ENCODE measurements at places on chromosomes 3 and 15.

GRCh38 chr3:39147711-39148434, 5.5 kb downstream of the CSRNP1 start:
- DNase-seq: peak; percentile 74

DNA sequence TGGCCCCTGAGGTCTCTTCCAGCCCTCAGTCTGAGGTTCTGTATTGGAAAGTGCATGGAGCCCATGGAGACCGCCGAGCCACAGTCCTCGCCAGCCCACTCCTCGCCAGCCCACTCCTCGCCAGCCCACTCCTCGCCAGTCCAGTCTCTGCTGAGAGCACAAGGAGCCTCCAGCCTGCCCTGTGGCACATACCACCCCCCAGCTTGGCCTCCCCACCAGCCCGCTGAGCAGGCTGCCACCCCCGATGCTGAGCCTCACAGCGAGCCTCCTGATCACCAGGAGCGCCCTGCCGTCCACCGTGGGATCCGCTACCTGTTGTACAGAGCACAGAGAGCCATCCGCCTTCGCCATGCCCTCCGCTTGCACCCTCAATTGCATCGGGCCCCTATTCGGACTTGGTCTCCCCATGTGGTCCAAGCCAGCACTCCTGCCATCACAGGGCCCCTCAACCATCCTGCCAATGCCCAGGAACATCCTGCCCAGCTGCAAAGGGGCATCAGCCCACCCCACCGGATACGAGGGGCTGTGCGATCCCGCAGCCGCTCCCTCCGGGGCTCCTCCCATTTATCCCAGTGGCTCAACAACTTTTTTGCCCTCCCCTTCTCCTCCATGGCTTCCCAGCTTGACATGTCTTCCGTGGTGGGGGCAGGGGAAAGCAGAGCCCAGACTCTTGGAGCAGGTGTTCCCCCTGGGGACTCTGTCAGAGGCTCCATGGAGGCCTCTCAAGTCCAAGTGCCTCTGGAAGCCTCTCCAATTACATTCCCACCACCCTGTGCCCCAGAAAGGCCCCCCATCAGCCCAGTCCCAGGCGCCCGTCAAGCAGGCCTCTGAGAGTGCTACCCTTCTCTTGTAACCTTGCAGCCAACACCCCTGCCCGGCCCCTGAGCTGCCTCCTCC, 40.9 kb downstream of the PML start:
- no peak for DNase-seq

DNA sequence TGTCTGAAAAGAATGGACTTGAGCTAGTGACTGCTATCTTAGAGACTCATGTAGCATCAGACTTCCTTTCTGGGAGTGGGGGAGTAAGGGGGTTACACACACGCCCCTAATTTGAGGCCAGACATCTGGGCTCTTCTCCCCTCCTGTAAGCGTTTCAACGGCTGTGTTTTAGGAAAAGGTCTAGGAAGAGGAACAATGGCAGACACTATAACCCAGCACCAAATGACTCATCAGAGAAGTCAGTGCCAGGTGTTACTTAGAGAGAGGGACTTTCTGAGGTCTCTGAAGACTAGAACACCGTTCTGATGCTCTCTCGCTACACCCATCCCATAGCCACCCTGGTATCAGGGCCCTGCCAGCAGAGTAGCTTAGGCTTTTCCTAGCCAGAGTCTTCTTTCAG, 65.5 kb downstream of the SSUH2 start:
- peak; percentile 72 for DNase-seq

GRCh38 chr3:55669133-55669532, 182.0 kb upstream of the WNT5A start:
- DNase-seq: no peak

- DNase-seq: no peak
Measured at GRCh38 chr3:7696320-7696719, 805.3 kb upstream of the LMCD1 start.

DNA sequence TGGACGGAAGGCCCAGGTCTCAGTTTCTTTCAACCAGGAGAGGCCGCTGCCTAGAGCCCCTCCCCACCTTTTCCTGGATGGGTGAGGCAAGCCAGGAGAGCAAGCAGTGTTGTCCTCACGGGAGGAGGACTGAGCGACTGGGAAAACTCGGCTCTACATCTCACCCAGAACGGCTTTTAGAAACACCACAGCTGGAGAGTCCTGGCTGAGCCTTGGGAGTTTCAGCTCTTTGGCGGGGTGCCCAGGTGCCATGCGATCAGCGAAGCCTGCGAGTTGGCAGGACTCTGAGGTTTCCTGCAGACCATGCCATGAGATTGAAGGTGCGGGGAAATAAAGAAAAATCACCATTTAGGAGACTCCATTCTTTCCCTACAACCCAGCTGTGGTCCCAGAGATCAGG, 26.0 kb downstream of the PPCDC start:
- no peak for DNase-seq

- DNase-seq: no peak
Measured at GRCh38 chr3:119314821-119315220, 20.6 kb downstream of the ARHGAP31 start.

GRCh38 chr15:69595009-69595791, 142.6 kb downstream of the RPLP1 start:
- DNase-seq: peak; percentile 79

DNA sequence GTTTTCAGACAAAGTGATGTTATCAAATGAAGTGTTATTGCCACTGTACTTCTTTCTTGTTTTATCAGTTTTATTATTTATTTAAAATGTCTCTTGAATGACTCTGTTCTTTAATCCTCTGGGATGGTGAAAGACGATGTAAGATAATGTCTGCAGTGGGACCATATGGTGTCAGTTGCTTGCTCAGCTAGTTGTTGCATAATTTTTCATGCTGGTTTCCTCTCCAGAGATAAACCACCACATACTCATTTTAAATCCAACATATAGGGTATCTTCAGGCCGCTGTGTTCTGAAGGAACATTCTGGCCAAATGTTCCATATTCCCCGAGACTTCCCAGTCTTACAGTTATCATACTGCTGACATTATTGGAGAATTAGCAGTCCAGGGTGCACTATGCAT, 75.9 kb downstream of the GABRG3 start:
- peak; percentile 44 for DNase-seq

GRCh38 chr3:96931119-96931862, 116.9 kb downstream of the EPHA6 start:
- DNase-seq: no peak

- DNase-seq: peak; percentile 23
Measured at GRCh38 chr15:66622591-66623022, 56.8 kb upstream of the LCTL start.

- peak; percentile 30 for DNase-seq
Measured at GRCh38 chr3:123084738-123085237, 18.0 kb downstream of the PDIA5 start.

- DNase-seq: no peak
Measured at GRCh38 chr3:61559136-61559731, 2.1 kb upstream of the PTPRG start.

- DNase-seq: no peak
Measured at GRCh38 chr3:149635396-149635795, 22.4 kb downstream of the WWTR1 start.

DNA sequence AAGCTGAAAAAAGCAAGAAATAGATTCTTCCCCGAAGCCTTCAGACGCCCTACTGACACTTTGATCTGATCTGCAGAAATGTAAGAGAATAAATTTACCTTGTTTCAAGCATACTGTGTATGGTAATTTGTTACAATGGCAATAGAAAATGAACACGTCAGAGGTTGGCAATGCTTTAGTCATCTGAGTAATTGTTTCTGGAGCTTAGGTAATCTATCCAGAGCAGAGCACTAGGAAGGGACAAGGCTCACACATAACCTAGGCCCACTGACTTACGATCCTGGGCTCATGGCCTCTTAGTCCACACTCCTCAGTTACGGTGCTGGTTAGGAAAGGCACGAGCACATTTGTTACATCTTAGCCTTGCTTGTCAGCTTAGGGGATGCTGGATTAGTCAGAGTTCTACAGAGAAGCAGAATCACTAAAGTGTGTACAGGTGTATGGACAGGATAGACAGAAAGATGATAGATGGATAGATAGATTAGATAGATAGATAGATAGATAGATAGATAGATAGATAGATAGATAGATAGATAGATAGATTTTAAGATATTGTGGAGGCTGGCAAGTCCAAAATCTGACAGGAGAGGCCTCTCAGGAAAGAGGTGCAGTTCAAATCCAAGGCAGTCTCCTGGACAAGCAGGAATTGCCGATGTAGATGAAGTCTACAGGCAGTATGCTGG, 46.8 kb upstream of the TBC1D23 start:
- no peak for DNase-seq

DNA sequence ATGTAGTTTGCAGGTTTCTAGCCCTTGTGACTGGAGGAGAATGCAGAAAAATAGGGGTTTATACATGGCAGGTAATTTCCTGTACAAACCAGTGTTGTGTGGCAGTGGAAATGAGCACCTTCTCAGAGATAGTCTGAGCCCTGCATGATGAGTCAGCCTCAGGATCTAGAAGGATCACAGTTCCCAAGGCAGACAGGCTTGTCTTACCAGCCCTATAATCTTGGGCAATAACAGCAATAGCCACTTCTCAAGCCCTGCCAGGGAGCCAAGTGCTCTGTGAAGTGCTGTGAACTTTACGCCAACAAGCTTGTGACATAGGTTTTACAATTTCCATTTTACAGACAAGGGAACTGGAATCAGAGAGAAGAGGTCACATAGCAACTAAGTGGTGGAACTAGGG, 89.4 kb downstream of the CD47 start:
- DNase-seq: peak; percentile 29

DNA sequence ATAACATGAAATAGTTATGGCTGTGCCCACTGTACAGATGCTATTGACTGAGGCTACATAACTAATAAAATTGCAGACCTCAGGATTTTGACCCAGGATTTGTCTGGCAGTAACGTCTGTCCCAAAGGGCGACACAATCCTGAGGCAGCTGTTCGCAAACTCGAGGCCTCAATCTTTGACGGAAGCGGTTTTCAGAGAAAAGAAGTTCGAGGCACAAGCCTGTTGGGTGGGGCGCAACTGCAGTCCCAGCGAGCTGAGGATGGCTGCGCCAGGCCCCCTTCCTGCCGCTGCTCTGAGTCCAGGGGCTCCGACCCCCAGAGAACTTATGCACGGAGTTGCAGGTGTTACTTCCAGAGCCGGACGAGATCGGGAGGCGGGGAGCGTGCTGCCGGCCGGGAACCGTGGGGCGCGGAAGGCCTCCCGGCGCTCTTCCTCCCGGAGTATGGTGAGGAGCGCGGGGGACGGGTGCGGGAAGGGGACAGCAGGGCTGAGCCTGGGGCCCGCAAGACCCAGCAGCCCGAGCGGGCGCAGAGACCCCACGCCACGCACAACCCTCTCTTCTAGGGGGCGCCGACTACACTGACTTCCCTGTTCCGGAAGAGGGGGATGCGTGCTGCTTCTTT, at the start of gene PARP15:
Gene PARP15, plus strand, starts transcription at position 242 of the 623 bp plus-strand sequence. Its CDS starts 18 bp downstream, at position 260.
- no peak for DNase-seq

- DNase-seq: peak; percentile 70
Measured at GRCh38 chr15:47961401-47962090, 159.2 kb upstream of the SLC24A5 start.

- DNase-seq: no peak
Measured at GRCh38 chr3:49271047-49271446, 6.0 kb downstream of the C3orf62 start.

DNA sequence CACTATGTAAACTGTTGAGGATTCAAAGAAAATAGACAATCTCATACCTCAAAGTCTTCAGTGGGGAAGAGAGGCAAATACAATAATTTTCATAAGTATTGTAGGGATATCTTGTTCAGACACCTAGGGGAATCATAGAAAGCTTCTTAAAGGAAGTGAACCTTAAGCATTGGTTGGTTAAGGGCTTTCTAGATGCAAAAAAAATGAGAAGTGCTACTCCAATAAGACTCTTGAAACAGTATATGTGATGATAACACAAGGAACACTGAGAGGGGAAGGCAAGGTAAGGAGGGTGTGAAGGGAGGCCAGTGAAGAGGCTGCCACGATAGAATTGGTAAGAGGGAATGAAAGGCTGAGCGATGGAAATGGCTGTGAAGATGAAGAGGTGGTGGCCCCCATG, 104.1 kb downstream of the TPRG1 start:
- DNase-seq: no peak

DNA sequence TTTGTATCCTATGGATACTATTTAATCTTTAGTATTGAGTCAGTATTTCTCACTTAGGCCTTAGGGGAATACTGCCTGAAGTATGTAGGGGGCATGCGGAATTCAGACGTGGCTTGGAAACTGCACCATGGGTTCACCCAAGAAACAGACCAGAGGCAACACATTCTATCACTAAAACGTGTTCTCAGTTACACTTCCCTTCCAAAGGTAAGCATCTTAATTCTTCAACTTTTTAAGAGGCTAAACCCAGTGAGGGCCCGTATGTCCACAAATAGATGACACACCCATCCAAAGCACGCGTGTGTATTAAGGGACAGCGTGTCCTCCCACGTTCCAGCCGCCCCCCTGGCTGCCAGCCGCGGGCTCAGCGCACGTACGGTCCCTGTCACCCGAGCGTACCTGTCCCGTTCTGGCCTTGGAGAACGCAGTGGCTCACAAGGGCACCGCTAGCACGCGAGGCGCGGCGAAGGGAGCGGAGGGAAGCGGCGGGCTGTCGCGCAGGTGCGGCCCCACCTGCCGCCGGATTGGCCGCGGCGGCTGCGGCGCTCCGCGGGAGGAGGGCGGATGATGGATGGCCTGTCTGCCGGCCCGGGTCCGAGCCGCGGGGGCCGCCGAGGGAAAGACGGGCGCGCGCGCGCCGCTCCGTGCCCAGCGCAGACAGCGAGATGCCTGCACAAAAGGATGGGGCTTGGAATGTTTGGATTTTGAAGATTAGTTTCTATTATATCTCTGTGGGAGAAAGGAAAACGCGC, 1003.9 kb upstream of the NR2F2 start:
- no peak for DNase-seq

GRCh38 chr15:69158201-69158842, 2.1 kb upstream of the GLCE start:
- DNase-seq: no peak

GRCh38 chr3:43755516-43756200, 64.9 kb downstream of the ABHD5 start:
- DNase-seq: no peak

DNA sequence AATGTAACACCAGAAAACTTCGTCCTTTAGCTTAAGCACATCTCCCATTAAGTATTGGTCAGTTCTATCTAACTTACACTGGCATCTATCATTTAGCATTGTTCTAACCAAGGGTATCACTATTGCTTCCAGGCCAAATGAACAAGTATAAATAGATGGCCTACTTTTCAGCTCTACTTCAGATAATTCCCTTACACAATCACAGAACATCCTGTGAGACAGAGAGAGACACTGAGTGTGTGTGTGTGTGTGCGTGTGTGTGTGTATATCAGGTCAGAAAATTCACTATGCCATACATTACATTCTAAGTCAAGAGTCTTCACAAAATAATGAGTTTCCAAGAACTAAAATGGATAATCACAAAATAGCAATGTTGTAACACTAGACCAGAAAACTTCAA, 39.1 kb downstream of the SCAPER start:
- no peak for DNase-seq

GRCh38 chr3:170741756-170742529, 128.1 kb downstream of the RPL22L1 start:
- DNase-seq: no peak

Measured in NB4 (cell line).